ENCODE measurements at places on chromosomes 16 and 17. TPM values are rescaled to one million over a fixed set of nuclear protein-coding genes. Genes with fewer than 3 reads are reported as not detected.

PLD6 gene
- total RNA-seq = 6.8 TPM

RAP1GAP2 gene
- 17.3 TPM for total RNA-seq

CENPT gene
- total RNA-seq = 25.0 TPM

NHLRC4 gene
- 0.27 TPM for total RNA-seq

PKMYT1 gene
- total RNA-seq = 5.0 TPM

FBF1 gene
- 22.4 TPM for total RNA-seq

MAP3K14 gene
- total RNA-seq = 3.5 TPM

B4GALNT2 gene
- total RNA-seq = 0.09 TPM

ARHGDIG gene
- 19.4 TPM for total RNA-seq

SMIM36 gene
- not detected for total RNA-seq

VMP1 gene
- 153 TPM for total RNA-seq

TOM1L1 gene
- 15.6 TPM for total RNA-seq

GSDMA gene
- total RNA-seq = not detected

GRIN2C gene
- total RNA-seq = 8.1 TPM

ZACN gene
- not detected for total RNA-seq

PRPF8 gene
- 128 TPM for total RNA-seq

RAB26 gene
- 11.4 TPM for total RNA-seq

HOXB1 gene
- not detected for total RNA-seq

ARL4D gene
- 5.1 TPM for total RNA-seq

OTOP2 gene
- not detected for total RNA-seq

RMI2 gene
- total RNA-seq = 7.2 TPM

SRRM2 gene
- 74.1 TPM for total RNA-seq

CCDC137 gene
- total RNA-seq = 3.3 TPM

ITGAD gene
- total RNA-seq = not detected

KRTAP9-9 gene
- total RNA-seq = not detected

AOC2 gene
- total RNA-seq = 1.9 TPM

C16orf92 gene
- not detected for total RNA-seq
